ENCODE measurements at places on chromosomes 7 and 10.

GRCh38 chr7:126441745-126442144 lies 811.0 kb downstream of the GRM8 start:
- DNase-seq, result no peak

- DNase-seq, result no peak
Observed at GRCh38 chr10:105707603-105708002, 1066.5 kb downstream of the SORCS3 start.

GRCh38 chr10:6721480-6721879 lies 141.4 kb upstream of the PRKCQ start:
- DNase-seq, result peak; percentile 89

GRCh38 chr7:137998250-137998649 lies 3.6 kb downstream of the CREB3L2 start:
- peak; percentile 17 for DNase-seq

- DNase-seq, result no peak
Observed at GRCh38 chr10:101124933-101125332, 6.2 kb upstream of the TLX1 start.

GRCh38 chr7:4274286-4274685 lies 407.8 kb upstream of the FOXK1 start:
- DNase-seq, result no peak

DNA sequence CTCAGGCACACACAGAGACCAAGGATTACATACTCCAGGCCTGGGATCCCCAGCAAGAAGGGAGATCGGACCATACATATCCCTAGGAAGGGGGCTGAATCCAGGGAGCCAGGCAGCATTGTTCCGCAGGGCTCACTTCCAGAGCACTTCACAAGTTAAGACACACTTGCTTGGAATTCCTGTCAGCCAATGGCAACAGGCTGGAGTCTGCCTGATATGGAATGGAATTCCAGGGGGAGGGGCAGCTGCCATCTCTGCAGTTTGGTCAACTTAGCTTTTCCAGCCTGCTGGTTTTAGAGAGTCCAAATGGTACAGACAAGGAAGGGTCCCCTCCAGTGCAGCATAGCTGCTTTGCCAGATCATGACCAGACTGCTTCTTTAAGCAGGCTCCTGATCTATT lies 290.0 kb upstream of the GLI3 start:
- DNase-seq, result no peak

DNA sequence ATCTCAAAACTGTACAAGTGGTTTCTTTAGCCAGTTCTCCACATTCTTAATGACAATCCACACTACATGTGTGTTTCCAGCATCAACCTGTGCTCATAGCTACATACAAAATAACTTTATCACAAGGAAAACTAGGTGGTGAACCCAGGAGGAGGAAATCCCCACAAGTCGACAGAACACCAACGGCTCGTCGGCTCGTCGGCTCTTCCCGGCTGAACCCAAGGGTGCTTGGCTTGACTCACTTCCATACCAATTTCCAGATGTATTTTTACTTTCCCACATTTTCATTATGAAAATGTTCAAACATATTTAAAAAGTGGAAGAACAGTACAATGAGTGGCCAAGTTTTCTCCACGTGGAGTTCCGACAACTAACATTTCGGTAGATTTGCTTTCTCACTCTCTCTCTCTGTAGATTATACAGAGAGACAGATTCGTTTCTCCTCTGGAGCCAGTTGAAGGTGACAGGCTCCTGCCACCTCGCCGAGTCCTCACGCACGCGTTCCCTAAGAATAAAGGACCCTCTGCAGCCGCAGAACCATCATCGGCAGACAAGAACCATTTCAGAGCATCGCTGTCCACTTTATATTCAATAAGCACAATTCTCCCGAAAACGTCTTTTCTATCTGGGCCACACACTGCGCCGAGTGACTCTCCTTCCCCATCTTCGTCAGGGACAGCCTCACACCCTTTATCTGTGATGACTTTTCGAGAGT lies 53.3 kb downstream of the DIP2C start:
- no peak for DNase-seq

GRCh38 chr7:48466713-48467112 lies 295.5 kb downstream of the ABCA13 start:
- no peak for DNase-seq

GRCh38 chr7:43956027-43956426 lies 29.8 kb downstream of the UBE2D4 start:
- DNase-seq, result no peak

Data from epithelial cell of esophagus (primary cell).